ENCODE measurements at places on chromosomes 4 and X. TPM values are rescaled to one million over a fixed set of nuclear protein-coding genes. Genes with fewer than 3 reads are reported as not detected.

Gene FAM236B
- not detected for total RNA-seq

Gene S100G
- total RNA-seq, result not detected

Gene ODAM
- total RNA-seq, result not detected

Gene PCYT1B
- 1.6 TPM for total RNA-seq

Gene LINC00632
- 18.2 TPM for total RNA-seq

Gene FAM149A
- 36.9 TPM for total RNA-seq

Gene AREG
- total RNA-seq, result 2.2 TPM

Gene EREG
- total RNA-seq, result 3.0 TPM

Gene RBM46
- not detected for total RNA-seq

Gene PLP1
- 44.3 TPM for total RNA-seq

Gene XAGE1A
- total RNA-seq, result not detected

Gene GALNTL6
- not detected for total RNA-seq

Gene DDX53
- not detected for total RNA-seq

Gene CYTL1
- total RNA-seq, result 1.7 TPM

Gene KLHL13
- total RNA-seq, result 19.6 TPM

Gene MAGEA10
- not detected for total RNA-seq

Gene CXCL13
- total RNA-seq, result not detected

Gene ZC4H2
- 17.1 TPM for total RNA-seq

Gene CDX4
- total RNA-seq, result not detected

Gene MGST2
- 26.5 TPM for total RNA-seq

Gene PPP3CA
- 24.9 TPM for total RNA-seq

Gene RPS6KA6
- 4.4 TPM for total RNA-seq

Measured in gastroesophageal sphincter (tissue), 4 donors.